IMR-90 (cell line): ENCODE measurements at places on chromosomes 7 and 10. TPM values are rescaled to one million over a fixed set of nuclear protein-coding genes. Genes with fewer than 3 reads are reported as not detected.

DNA sequence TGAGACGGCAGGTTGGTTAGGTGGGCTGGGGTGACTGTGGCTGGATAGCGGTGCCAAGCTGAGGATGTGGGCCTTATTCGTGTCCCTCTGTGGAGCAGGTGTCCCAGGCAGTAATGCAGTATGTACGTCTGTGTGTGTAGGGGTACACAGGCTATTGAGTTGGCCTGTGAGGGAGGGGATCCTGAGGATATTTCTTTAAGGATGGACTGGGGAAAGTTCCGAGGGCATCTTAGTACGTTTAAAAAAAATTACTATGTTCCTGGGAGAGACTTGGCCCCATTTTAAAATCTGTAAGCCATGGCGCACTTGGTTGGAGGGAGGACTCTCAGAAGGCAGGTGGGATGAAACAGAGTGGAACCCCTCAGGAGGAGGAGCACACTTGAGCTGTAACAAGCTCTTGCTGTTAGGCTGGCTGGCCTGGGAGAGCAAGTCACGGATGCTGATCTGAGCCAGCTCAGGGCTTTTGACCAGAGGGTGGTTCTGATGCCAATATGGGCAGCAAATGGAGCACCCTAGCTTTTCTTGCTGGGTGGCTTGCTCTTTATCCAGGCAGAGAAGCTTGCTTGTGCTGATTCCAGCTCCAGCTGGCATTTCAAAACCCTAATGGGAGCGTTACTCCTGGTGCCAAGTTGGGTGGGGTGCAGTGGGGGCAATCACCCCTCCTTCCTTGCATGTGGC is 765 bp downstream of the WBP1L start:
- no peaks in the 10 kb centered on the region for H3K27me3 ChIP-seq
- peak overlapping the region; percentile 86 for H3K27ac ChIP-seq
- H3K4me3 ChIP-seq, result peak overlapping the region; percentile 77
- no peaks in the 10 kb centered on the region for H3K4me1 ChIP-seq

DNA sequence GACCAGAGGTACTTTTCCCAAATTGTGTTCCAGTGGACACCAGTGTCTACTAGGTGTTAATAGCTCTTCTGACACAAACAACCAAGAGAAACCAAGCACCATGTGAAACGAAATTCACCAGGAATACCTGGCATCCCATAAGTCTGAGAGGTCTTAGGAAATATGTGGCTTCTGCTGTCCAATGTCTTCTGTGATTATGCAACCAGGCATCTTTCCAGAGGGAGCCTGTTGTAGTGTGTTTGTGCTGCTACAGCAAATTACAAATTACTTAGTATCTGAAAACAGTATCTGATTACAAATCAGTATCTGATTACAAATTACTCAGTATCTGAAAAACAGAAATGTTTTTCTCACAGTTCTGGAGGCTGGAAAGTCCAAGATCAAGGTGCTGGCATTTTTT is 133.6 kb upstream of the NPVF start:
- H3K4me1 ChIP-seq, result no peaks in the 10 kb centered on the region
- DNase-seq, result no peak
- no peaks in the 10 kb centered on the region for H3K36me3 ChIP-seq
- H3K27ac ChIP-seq, result no peak overlapping the region
- no peak overlapping the region for H3K4me3 ChIP-seq

DNA sequence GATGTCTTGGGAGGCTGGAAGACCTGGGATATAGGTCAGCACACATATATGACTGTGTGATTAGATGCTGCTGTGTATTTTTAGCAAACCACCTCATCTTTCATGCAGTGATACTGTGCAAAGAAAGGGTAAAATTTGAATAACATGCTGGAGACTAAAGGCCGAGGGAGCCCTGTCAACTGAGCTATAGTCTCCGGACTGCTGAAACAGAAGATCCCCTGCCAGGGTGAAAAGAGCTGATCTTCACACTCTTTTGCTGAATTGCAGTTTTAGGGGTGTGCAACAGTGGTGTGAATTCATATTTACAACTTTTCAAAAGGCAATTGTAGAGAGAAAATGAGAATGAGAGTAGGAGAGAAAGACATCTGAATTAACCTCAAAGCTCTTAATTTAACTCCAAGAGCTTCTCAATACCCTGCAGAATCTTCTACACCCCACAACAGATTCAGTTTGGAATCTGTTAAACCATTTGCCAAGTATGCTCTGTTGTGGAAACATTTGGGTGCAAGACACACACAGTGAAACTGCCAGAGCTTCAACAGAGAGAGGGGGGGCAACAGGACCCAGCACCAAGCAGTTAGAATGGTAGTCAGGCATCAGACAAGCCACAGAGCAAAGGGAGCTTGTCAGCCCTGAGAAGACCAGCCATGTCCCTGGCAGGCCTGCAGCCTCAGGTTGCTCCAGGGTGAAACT is 190.1 kb upstream of the STK17A start:
- no peaks in the 10 kb centered on the region for H3K4me1 ChIP-seq
- no peak overlapping the region for H3K4me3 ChIP-seq
- H3K36me3 ChIP-seq, result no peaks in the 10 kb centered on the region
- DNase-seq, result no peak
- no peaks in the 10 kb centered on the region; the same call in 1 of the 2 replicates for H3K27me3 ChIP-seq

DNA sequence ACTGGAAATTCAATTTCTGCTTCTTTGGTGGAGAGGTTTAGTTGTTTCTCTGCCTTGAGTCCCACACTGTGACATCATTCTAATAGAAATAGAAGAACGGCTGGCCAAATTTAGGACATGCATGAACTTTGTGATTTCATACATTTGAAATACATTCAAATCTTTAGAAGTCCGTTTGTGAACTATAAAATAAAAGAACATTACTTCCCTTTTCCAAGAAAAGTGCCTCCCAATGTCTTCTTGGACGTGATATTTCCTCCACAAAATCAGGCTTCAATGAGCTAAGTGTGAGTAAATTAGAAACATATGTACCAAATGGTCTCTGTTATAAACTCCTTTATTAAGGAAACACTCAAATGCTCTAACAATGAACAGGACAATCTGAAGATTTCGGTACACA is 314.5 kb upstream of the AKR1E2 start:
- H3K27ac ChIP-seq, result no peak overlapping the region
- no peak for DNase-seq
- H3K36me3 ChIP-seq, result no peaks in the 10 kb centered on the region
- no peak overlapping the region for H3K4me3 ChIP-seq
- no peaks in the 10 kb centered on the region for H3K27me3 ChIP-seq
- no peaks in the 10 kb centered on the region for H3K4me1 ChIP-seq

ANKRD7 gene
- 0.18 and 0.28 TPM in 2 replicates for total RNA-seq

NXPH1 gene
- total RNA-seq, result not detected in 2 replicates

PODXL gene
- 1.3 and 1.4 TPM in 2 replicates for total RNA-seq

LIPJ gene
- total RNA-seq, result not detected in 2 replicates
